ENCODE measurements at places on chromosomes 16 and 17.

- no peak for DNase-seq
Observed at GRCh38 chr17:74964988-74965622, 7.5 kb downstream of the HID1 start.

DNA sequence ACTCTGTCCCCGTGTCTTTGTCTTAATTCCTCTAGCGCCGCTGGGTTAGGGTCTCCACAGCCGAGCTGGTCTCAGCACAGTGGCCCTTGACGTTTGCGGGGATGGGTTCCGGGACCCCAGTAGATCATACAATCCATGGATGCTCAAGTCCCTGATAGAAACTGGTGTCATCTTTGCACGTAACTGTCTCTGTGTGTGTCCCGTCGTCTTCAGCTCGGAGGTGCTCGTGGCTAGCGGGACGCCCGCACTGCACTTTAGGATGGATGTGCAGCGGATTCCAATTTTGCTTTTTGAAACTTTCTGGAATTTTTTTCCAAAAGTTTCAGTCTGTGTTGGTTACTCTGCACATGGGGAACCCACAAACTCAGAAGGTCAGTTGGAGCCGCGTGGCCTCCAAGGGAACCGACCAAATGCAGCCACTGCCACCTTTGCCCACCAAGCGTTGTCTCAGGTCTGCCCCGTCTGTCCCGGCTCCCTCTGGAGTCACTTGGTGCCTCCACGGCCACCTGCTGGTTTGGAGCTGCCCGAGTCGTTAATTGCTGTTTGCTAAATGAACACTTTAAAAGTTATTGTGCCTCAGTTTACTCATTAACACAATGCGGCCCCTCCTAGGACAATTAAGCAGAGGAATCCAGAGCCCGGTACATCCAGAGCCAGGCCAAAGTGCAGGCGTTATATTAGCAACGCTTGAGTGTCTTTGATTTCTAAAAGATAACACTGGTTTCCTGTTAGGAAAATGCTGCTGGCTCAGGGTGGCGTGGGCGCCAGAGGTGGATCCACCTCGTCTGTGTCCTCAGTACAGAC is 5.3 kb upstream of the DPEP1 start:
- no peak for DNase-seq

GRCh38 chr17:63516910-63517824 is 6.0 kb upstream of the KCNH6 start:
- no peak for DNase-seq

GRCh38 chr17:74678541-74678940 is 34.2 kb downstream of the CD300LF start:
- no peak for DNase-seq

- DNase-seq = no peak
Observed at GRCh38 chr17:73323409-73324159, 11.8 kb upstream of the CDC42EP4 start.

- no peak for DNase-seq
Observed at GRCh38 chr17:2018716-2019510, 6.2 kb downstream of the RTN4RL1 start.

DNA sequence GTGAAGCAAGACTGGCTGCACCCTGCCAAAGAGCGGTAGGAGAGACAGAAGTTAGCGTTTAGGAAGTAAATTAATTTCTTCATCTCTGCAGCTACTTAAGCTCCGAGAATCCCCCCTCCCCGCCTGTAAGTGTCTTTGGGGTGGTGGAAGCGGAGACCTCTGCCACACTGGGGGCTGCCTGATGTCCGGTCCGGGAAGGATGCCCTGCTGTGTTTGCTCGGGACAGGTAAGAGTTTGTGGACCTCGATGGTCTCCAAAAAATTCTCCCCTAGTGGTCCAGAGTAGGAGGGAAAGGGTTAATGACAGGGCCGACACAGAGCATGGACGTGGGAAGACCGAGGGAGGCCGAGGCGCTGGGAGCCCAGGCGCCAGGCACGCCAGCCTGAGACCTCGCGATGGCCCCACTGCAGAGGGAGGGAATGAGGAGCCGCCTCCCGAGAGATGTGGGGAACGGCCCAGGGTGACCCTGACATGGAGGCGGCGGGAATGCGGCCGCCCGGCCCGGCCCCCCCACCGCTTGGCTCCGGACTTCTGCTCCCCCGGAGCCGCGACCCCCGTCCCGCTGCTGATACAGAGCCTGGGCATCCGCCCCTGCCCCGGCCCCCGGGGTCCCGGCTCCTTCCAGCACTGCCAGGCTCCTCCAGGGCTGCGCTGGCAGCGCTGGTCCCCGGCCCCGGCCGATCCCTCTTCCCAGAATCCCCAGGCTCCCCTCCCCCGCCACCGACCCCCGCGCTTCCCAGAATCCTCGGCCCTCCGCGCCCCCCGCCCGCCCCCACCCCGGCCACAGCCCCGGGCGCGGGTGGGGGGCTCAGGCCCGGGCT is 680 bp downstream of the ZNF629 start:
- DNase-seq = no peak
